GF-D8 (cell line): ENCODE measurements at places on chromosomes 4 and X.
A peak's percentile ranks its signal among the peaks of the same experiment; 100 is the strongest.

DNA sequence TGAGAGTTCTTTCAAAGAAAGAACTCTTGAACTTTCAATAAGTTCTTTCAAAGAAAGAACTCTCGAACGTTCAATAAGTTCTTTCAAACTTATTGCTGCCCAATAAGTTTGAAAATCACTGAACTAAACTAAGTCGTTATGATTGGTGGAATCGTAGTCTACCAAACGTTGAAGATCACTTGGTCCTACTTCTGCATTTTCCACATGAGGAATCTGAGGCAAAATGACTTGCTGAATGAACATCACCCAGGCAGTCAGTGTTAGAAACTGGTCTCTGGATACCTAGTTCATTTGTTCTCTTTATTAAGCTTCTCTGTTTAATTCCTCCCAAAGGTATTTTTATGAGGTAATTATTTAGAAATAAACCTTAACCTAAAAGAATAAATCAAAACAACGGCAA is 7.1 kb upstream of the CNOT6L start:
- DNase-seq: no peak

- DNase-seq: no peak
Measured at GRCh38 chrX:130246084-130246483, 22.6 kb downstream of the ZNF280C start.

GRCh38 chrX:18003876-18004275 is 142.8 kb upstream of the RAI2 start:
- no peak for DNase-seq

DNA sequence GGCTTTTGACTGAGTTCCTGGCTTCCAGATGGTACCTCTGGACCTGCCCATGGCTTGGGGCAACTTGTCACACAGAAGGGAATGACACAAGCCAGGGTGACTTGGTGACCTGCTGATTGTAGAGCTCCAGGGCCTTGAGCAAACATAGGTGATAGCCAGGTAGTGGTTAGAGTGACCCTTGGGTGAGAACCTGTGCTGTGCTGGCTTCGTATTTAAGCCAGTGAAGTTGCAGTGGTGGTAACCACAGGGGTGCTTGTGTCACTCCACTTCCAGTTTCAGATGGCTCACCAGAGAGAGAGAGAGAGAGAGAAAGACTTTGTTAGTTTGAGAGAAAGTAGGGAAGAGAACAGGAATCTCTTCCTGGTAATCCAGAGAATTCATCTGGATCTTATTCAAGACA is 471.6 kb downstream of the ZIC3 start:
- DNase-seq: no peak

- no peak for DNase-seq
Measured at GRCh38 chr4:6702761-6703160, 6.9 kb downstream of the MRFAP1L1 start.

GRCh38 chr4:186934841-186935443 is 211.3 kb upstream of the FAT1 start:
- DNase-seq: no peak

DNA sequence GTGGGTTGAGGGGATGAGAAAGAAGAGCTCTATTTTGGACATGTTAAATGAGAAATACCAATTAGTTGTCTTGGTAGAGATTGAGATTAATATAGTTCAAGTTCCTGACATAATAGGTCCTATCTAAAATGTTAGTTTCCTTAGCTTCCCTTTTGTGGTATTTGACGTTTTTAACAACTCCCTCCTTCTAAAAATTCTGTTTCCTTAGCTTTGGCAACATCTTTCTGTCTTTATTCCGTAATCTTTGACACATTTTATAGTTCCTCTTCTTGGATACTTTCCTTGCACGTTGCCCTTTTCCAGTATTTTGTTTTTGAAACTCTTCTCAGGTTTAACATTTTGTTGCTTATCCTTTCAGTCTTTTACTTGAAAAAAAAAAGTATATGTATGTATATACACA is 36.9 kb downstream of the LAMTOR3 start:
- DNase-seq: peak; percentile 82

DNA sequence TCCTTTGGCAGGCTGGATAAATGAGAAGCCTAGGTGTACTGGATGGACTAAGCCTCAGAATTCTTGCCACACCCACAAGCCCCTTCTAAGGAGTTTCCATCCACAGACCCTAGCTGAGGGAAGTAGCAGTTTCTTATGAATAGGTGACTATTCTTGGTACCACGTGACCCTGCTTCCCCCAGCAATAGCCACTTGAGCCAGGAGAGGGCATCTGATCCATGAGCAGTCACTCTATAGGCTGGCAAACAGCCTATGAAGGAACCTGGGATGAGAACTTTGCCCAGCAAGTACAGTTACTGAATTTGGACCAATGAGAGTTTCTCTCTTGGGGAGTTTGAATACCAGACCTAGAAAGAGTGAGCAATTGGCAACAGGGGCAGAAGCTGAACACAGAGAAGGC is 84.0 kb downstream of the RTL9 start:
- DNase-seq: no peak

DNA sequence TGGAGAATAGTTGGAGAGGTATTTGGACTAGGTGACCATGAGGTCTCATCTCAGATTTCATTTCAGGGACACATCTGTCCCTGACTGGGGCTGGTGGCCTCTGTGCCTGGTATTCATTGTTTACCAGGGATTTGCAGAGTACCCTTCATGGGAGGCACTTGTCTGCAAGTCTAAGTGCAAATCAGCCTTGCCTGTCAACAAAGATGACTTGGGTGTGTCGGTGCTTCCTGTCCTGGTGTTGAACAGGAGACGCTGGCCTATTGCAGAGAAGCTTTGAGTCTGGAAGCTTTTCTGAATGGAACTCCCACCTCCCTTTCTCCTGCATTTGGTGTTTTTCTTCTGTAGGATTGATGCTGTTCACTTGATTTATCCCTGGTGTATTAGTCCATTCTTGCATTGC is 104.1 kb downstream of the TNIP2 start:
- no peak for DNase-seq

DNA sequence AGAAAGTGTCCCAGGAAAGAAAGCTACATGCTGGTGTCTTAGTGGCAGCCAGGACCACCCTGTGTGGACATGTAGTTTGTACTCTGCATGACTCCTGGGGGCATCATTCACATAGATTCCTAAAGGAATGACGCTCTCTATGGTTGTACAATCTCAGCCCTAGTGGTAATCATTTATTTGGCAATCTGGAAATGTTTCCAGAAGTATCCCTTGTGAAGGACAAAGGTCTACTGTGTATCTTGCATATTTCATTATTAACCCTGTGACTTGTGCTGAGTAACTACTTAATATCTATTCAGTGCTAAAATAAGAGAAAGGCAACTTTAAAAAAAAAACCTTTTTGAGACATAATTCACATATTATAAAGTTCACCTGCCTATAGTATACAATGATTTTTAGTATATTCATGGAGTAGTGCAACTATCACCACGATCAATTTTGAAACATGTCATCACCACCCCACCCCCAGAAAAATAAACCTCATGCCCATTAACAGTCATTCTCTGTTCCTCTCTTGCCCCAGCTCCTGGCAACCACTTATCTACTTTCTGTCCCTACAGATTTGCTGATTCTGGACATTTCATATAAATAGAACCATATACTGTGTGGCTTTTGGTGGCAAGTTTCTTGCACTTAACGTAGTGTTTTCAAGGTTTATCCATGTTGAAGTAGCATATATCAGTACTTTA is 51.7 kb downstream of the SHROOM3 start:
- DNase-seq: no peak

DNA sequence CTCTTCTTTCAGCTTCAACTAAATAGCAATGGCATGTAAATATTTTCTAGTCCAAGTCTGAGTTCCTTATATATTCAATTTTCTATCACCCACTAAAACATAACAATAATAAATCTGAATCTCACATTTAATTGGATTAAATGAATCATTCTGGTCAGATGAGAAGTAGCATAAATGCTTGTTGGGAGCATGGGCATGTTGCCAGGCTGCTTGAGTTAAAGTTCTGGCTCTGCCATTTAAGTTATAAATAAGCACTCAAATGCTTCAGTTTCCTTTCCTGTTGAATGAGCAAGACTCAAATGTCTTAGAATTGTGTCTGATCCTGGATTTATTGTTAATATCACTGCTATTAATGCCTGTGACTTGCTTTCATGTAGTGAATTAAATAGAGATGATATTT is 496.3 kb downstream of the STPG2 start:
- DNase-seq: no peak

- no peak for DNase-seq
Measured at GRCh38 chr4:20787940-20788665, 87.8 kb downstream of the PACRGL start.

DNA sequence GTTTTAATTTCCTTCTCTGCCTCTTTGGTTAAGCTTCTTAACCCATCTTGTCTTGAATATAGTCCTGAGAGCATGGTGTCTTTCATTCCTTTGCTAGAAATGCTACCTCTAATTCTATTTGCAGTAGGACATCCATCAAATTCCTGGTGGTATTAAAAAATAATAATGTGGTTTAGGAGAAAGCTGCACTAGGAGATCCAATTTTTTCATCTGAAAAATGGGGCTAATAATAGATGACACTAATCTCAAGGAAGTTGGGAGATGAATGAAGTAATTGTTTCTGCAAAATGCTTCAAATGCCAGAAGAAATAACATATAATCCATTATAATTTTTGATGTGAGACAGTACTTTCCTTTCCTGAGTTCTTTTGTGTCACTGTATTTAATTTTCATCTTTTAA is 194.9 kb downstream of the PACRGL start:
- DNase-seq: no peak

DNA sequence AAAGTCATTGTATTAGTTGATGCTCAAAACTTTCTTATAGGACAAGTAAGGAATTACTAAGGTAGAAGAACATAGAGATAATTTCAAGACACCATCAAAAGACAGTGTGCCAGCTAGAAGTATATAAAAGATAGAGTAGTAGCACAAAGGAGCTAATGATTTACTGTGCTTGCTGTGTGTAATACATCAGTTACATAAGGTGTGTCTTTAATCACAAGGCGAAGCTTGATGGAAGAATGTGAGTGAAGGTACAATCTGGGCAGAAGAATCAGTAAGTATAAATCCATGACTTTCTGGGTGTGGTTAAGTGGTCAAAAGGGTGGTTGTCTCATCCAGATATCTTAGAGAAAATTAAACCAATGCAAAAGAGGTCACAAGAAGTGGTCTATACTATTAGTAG is 95.1 kb upstream of the BOD1L1 start:
- no peak for DNase-seq

GRCh38 chr4:90081432-90082144 is 45.6 kb upstream of the CCSER1 start:
- DNase-seq: no peak

DNA sequence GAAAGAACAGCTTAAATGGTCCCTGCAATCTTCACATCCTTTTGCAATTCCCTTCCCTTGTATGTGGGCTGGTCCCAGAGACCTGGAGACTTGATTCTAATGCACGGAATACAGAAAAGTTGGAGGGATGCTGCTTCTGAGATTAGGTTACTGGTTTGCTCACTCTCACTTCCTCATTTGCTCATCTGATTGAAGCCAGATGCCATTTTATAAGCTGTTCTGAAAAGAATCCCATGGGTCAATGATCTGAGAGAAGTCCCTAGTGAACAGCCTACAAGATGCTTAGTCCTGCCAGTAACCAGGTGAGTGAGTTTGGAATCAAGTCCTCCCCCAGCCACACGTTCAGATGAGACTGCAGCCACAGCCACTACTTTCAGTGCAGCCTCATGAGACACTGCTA is 35.9 kb downstream of the MAGEA1 start:
- DNase-seq: no peak

DNA sequence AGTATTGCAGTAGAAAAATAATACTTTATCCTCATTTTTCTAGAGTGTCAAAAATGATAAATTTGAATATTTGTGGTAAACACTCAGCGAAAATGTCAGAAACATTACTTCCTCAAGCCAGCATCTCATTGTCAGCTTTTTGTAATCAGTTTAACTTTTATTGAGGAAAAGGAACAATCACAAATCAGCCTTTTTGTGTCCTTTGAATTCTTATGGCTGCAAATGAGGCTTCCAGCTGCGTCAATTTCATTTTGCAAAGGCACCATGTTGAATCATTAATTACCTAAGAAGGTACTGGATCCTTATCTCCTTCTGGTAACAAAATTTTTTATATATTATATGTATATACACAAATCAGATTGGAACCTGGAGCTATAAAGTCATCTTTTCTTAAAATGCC is 442.6 kb upstream of the CPEB2 start:
- no peak for DNase-seq

DNA sequence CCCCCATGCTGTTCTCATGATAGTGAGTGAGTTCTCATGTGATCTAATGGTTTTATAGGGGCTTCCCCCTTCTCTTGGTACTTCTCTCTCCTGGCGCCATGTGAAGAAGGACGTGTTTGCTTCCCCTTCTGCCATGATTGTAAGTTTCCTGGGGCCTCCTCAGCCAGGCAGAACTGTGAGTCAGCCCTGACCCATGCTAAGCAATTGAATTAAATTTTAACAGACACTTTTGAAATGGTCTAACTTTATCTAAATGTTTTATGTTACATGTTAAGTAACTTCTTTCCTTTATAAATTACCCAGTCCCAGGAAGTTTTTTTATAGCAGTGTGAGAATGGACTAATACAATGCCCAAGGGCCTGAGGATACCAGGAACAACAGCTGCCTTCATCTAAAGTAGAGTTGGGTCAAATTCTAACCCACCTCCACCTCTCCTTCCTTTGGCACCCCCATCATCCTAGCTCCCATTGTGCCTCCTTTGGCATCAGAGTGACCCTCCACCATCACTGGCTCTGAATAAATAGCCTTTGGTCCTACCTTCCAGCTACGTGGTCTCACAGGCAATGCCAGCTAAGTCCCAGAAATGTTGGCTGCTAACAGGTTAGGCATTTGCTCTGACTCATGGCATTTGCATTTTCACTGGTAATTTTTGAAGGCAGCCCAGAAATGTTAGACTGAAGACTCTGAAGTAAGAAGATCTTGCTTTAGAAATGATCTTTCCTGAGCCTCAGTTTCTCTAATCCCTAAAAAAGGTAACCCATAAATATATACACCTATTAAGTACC is 182.1 kb downstream of the MOSPD2 start:
- no peak for DNase-seq

DNA sequence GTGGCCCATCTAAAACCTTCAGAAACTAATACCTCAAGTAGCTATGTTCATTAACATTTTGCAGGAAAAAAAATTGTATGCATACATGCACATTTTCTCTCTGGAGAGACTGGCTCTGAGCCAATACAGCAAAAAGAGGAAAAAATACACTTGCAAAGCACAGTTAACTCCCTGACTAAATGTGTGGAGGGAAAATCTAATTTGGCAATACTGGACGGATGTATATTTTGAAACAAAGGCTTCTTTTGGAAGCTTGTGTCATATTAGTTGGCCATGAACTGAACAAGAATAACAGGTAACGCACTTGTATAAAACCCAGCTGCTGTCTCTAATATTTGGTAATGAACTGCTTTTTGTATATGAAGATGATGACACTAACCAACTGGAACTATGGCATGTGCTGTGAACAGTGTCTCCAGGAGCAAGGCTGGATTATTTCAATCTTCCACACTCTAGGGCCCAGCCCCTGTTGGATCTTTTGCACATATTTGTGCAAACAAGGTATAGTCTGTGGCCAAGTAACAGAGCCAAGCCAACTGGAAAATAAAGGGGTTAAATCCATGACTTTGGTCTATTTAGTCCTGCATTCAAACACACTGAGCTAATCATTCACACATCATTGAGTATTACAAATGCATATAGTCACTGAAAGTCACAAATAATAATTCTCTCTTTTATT is 67.9 kb upstream of the NRK start:
- no peak for DNase-seq

- no peak for DNase-seq
Measured at GRCh38 chr4:134463771-134464170, 262.2 kb upstream of the PABPC4L start.
